Temporal lobe (tissue), 4 donors: ENCODE measurements at places on chromosomes 12 and 14. TPM values are rescaled to one million over a fixed set of nuclear protein-coding genes. Genes with fewer than 3 reads are reported as not detected.

Gene GOLGA5
- total RNA-seq, result 23.1 TPM

Gene FIGNL2
- 0.25 TPM for total RNA-seq

Gene TAS2R31
- total RNA-seq, result 11.1 TPM

Gene FICD
- total RNA-seq, result 2.5 TPM

Gene LRRC9
- total RNA-seq, result 3.0 TPM

Gene SLC8A3
- total RNA-seq, result 32.5 TPM

Gene OTOGL
- 0.25 TPM for total RNA-seq

Gene DIP2B
- total RNA-seq, result 46.0 TPM

Gene TPH2
- not detected for total RNA-seq

Gene CMKLR1
- total RNA-seq, result 0.98 TPM

Gene NCAPD2
- 11.6 TPM for total RNA-seq

Gene TM9SF1
- total RNA-seq, result 10.8 TPM

Gene TOX4
- 22.4 TPM for total RNA-seq

Gene HCAR3
- under 0.01 TPM for total RNA-seq

Gene LMNTD1
- 1.2 TPM for total RNA-seq

Gene LGR5
- under 0.01 TPM for total RNA-seq

Gene GSG1
- total RNA-seq, result not detected

Gene TMEM63C
- 11.1 TPM for total RNA-seq

Gene DNAJC22
- under 0.01 TPM for total RNA-seq

Gene BTBD6
- 35.2 TPM for total RNA-seq

Gene RILPL1
- 4.2 TPM for total RNA-seq

Gene ANKRD33
- not detected for total RNA-seq

Gene TBK1
- total RNA-seq, result 24.8 TPM

Gene SLCO1B1
- not detected for total RNA-seq

Gene BHLHE41
- total RNA-seq, result 0.74 TPM

Gene PPP2R5E
- total RNA-seq, result 49.2 TPM

Gene GYS2
- not detected for total RNA-seq

Gene CLEC6A
- not detected for total RNA-seq

Gene ALDH1L2
- total RNA-seq, result 6.4 TPM

Gene FAM181A
- total RNA-seq, result 0.74 TPM

Gene DPY19L2
- total RNA-seq, result 38.1 TPM

Gene ESPL1
- total RNA-seq, result 2.2 TPM

Gene KRT78
- not detected for total RNA-seq

Gene MYO1H
- 0.25 TPM for total RNA-seq

Gene NXPH4
- 1.7 TPM for total RNA-seq

Gene CLEC9A
- total RNA-seq, result not detected

Gene AHNAK2
- 34.4 TPM for total RNA-seq

Gene KIAA0586
- 21.4 TPM for total RNA-seq

Gene OR4E2
- total RNA-seq, result not detected

Gene PYGL
- 8.1 TPM for total RNA-seq

Gene KCTD10
- total RNA-seq, result 39.6 TPM

Gene CLEC2A
- total RNA-seq, result 0.25 TPM

Gene CCDC177
- total RNA-seq, result 4.2 TPM

Gene LRFN5
- total RNA-seq, result 56.8 TPM

Gene SLC25A21
- total RNA-seq, result 0.25 TPM

Gene CD163
- total RNA-seq, result 1.5 TPM
